ENCODE measurements at places on chromosomes 7 and 10.

DNA sequence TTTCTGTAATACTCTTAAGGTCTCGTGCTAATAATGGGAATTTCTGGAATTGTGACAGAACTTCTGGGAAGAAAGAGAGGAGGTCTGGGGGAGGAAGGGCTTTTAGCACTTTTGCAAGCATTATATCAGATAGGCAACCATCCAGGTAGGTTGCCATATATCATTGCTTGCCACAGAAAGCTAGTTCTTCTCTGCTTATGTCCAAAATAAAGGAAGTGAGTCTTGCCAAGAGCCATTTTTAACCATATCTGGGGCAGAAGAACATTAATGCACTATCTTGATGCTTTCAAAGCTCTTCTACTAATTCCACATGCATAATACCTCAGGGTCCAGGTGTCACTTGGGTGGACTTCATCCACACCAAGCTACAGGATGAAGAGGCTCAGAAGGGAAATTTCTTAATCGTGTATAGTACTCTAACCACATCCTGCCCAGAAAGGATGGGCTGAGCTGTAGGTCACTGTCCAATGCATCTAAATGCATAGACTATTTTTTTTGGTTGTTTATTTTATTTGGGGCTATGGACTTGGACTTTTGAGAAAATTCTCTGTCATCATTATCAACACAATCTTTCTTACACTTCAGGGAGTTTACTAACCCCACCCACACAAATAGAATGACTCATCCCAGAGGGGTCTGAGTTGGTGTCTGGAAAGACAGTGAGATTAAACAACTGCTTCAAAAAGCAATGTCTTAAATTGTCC lies 68.9 kb upstream of the ADO start:
- DNase-seq: no peak

- peak; percentile 31 for DNase-seq
Observed at GRCh38 chr7:82442492-82443035, 1.0 kb downstream of the CACNA2D1 start.

DNA sequence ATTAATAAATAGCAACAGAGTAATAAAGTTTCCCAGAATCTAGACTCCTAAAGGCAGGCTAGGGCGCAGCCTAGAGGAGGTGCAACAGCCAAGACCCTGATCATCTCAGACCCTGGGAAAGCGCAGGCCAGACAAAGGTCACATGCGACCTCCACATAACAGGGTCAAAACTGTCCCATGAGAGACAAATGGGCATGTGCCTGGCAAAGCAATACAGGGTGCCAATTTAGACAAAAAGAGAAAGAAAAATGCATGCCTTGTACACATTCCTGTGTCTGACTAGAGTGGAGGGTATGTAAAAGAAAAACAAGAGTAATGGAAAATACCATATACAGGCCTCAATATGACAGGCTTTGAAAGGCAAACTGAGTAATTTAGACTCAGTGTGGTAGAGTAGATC lies 22.2 kb downstream of the MPP7 start:
- DNase-seq: no peak

DNA sequence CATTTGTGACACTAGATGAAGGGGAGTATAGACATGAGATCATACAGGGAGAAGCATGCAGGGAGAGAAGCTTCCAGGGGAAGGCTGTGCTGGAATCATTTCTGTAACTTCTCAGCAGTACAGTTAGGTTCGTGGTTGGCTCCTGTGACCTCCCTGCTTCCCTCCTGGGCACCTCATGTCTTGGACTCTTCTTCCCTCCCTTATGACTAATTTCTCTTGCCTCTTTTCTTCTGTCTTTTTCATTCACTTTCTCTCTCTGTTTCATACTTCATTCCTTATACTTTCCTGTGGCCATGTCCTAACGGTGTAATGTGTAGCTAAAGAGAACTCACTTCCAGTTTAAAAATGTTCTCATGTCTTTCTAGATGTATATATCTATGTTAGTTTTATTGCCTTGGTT lies 19.1 kb upstream of the HKDC1 start:
- DNase-seq: no peak

DNA sequence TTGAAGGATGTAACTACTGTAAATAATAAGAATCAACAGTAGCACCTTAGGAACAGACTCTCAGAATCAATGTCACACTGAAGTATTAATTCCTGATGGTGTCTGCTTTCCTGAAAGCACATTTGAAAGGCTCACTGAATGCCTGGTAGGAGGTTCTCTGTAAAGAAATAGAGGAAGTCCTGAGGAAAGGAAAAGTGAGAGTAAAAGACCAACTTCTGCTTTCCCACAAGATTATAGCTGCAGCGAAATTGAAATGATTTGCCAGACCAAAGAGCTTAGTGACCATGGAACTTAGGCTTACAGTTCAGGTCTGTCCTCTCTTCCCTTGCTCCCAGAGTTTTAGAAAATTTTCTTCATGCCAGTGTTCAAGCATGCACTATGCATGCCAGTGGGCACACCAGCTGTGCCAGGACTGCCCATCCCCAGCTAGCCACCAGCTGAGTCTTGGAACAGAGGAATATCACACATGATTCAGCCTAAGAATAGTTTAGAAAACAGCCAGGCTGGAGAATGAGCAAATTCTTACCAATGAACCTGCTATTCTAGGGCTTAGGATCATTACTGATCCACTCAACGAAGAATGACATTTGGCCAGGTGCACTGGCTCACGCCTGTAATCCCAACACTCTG lies 123.2 kb downstream of the HERPUD2 start:
- no peak for DNase-seq

- peak; percentile 69 for DNase-seq
Observed at GRCh38 chr7:24812305-24812945, 55.2 kb upstream of the GSDME start.

- DNase-seq: peak; percentile 62
Observed at GRCh38 chr10:110533149-110533548, 34.3 kb upstream of the SMC3 start.

- DNase-seq: no peak
Observed at GRCh38 chr10:109618748-109619147, 304.6 kb downstream of the XPNPEP1 start.

Data from neural progenitor cell (in vitro differentiated cells).